ENCODE measurements at places on chromosomes 2 and 18.

DNA sequence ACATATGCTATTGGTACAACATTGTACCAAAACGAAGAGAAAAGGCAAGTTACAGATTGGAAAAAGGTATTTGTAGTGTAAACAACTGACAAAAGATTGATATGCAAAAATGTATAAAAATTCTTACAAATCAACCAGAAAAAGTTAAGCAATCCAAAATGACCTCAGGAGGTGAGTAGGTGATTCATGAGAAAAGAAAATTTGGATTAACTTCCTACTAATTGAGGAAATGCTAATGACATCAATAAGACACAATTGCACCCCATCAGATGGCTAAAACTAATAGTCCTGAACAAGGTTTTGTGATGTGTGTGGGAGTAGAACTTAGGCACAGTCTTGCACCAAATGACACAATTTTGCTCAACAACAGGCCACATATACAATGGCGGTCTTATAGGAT, 129.3 kb downstream of the COPS8 start:
- no peaks in the 10 kb centered on the region for H3K36me3 ChIP-seq
- no peak overlapping the region for H3K27ac ChIP-seq
- DNase-seq = no peak

DNA sequence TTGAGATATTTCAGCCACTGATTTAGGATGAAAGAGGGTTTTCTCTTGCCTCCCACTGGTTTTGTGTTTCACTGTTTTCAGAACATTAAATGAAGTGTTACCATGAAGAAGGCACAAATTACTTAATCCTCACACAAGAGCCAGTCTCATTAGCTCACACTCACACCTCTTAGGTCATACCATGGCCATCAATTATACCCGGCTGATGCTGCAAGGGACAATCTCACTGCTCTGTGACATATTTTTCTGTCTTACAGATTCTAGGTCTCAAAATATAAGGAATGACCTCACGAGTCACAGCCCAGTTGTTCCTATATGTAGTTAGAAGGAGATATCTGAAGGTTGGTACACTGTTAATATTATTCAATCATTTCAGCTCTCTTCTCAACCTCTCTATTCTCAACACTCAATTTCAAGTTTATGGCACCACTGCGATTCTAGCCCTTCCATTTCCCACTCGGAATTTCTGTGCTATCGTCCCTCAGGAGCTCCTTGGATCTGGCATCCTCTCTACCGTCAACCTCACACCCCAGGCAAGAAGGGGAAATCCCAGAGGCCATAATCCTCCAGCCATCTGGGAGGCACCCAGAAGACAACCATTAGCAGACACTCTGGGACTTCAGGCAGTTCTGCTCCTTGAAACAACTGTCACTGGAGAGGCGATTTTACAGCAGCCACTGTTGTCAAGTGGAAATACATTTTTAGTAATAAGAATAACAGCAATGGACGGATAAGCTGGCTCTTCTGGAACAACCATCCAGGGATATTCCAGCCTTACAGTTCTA, 101.9 kb downstream of the MREG start:
- H3K4me3 ChIP-seq = no peak overlapping the region
- DNase-seq = no peak
- no peaks in the 10 kb centered on the region for H3K36me3 ChIP-seq
- H3K4me1 ChIP-seq = no peaks in the 10 kb centered on the region
- no peak overlapping the region for H3K27ac ChIP-seq
- no peaks in the 10 kb centered on the region for H3K27me3 ChIP-seq

GRCh38 chr18:46034230-46034629, 37.8 kb downstream of the PSTPIP2 start:
- H3K4me1 ChIP-seq = no peaks in the 10 kb centered on the region
- H3K27ac ChIP-seq = no peak overlapping the region
- no peak for DNase-seq
- no peak overlapping the region for H3K4me3 ChIP-seq

DNA sequence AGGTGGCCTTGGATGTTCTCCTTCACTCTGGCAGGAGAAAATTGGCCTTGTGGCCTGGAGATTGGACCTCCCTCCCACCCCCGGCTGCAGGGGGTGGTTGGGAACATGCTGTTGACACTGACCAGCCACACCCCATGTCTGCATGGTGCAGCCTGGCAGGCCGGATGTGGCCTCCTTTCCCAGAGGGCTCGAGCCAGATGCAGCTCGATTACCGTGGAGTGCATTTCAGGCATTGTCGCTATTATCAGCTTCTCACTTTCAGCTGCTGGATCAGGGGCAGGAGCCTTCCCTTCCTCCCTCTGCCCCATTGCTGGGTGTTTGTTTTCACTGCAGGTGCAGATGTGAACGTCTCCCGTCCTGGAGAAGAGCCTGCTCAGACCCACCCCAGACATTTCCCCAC, 211.0 kb upstream of the SIX2 start:
- DNase-seq = no peak
- no peaks in the 10 kb centered on the region for H3K27me3 ChIP-seq
- no peaks in the 10 kb centered on the region for H3K36me3 ChIP-seq
- no peak overlapping the region for H3K27ac ChIP-seq
- H3K4me1 ChIP-seq = no peaks in the 10 kb centered on the region

DNA sequence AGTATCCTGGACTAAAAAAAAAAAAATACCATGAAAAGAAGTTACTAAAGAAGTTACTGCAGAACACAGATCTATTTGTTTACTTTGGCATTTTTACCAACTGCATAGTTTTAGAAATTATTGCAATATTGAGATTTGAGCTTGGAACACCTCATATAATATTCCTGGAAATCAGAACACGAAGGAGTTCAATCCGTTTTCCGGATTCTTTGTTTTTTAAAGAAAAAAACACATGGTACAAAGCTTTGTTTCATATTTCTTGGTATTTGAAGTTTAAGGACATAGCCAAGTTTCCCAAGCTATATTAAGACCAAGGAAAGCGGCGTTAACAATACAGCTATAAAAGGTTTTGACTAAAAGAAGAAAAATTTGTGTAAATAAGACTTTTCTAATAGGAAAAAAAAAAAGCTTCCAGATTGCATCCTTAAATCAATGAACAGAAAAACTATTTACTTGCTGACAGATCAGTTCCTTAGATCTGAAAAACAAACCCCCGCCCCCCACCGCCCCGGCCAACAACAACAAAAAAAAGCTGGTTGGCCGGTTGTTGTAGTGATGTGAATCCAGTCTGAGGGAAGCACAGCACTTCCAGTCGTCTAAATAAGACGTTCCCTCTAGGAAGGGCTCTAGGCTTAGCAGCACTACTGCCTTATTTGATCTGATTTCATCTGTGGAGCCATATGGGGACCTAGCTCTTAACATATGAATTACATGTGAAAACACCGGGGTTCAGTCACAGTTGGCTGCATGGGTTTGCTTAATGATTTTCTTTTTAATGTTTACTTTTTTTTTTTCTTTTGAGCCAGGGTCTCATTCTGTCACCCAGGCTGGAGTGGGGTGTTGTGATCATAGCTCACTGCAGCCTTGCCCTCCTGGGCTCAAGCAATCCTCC, 2.5 kb upstream of the RHOB start:
- H3K4me1 ChIP-seq = peaks cover 9% of the 10 kb centered on the region
- H3K27me3 ChIP-seq = peaks cover 4% of the 10 kb centered on the region
- H3K27ac ChIP-seq = no peak overlapping the region
- H3K36me3 ChIP-seq = no peaks in the 10 kb centered on the region
- H3K4me3 ChIP-seq = no peak overlapping the region

- no peaks in the 10 kb centered on the region for H3K27me3 ChIP-seq
- no peak overlapping the region for H3K27ac ChIP-seq
- no peak overlapping the region for H3K4me3 ChIP-seq
- no peaks in the 10 kb centered on the region for H3K4me1 ChIP-seq
These were observed 64.4 kb downstream of the LONRF2 start for GRCh38 chr2:100257939-100258338.

DNA sequence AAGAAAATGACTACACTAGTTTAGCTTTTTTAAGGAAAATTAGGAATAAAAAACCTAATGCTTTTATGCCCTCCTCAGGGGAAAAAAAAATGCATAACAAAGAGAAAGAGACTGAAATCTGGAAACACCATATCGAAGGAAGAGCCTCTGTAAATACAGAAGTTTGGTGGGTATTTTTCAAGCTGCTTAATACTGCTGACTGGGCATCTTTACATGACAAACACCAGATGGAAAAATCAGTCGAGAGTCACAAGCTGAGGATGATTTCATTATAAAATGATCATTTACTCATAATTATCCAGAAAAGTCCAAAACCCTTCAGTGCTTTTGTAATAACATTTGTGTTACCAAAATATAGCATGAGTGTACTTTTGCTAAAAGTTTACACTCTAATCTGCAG, 1600.7 kb upstream of the ACVR2A start:
- H3K36me3 ChIP-seq = no peaks in the 10 kb centered on the region
- no peak overlapping the region for H3K27ac ChIP-seq
- H3K4me3 ChIP-seq = no peak overlapping the region
- H3K27me3 ChIP-seq = no peaks in the 10 kb centered on the region
- no peak for DNase-seq

DNA sequence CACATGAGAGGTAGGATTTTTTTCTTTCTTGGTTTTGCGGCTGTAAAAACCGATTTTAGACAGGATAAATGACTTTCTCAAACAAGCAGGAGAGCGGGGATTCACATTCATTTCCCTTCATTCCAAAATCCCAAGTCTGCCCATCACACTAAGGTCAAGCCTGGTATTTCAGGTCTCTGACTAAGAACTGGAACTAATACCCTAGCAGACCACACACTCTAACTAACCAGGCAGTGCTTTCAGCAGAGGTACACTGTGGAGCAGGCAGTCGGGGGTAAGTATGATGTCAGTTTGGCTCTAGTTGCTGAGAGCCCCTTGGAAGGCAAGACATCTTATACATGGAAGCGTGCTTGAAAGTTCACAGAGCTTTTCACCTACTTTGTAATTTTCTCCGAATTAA, 128.1 kb upstream of the LHCGR start:
- no peak overlapping the region for H3K4me3 ChIP-seq
- no peaks in the 10 kb centered on the region for H3K27me3 ChIP-seq
- no peak overlapping the region for H3K27ac ChIP-seq
- no peaks in the 10 kb centered on the region for H3K36me3 ChIP-seq
- no peak for DNase-seq
- H3K4me1 ChIP-seq = no peaks in the 10 kb centered on the region

DNA sequence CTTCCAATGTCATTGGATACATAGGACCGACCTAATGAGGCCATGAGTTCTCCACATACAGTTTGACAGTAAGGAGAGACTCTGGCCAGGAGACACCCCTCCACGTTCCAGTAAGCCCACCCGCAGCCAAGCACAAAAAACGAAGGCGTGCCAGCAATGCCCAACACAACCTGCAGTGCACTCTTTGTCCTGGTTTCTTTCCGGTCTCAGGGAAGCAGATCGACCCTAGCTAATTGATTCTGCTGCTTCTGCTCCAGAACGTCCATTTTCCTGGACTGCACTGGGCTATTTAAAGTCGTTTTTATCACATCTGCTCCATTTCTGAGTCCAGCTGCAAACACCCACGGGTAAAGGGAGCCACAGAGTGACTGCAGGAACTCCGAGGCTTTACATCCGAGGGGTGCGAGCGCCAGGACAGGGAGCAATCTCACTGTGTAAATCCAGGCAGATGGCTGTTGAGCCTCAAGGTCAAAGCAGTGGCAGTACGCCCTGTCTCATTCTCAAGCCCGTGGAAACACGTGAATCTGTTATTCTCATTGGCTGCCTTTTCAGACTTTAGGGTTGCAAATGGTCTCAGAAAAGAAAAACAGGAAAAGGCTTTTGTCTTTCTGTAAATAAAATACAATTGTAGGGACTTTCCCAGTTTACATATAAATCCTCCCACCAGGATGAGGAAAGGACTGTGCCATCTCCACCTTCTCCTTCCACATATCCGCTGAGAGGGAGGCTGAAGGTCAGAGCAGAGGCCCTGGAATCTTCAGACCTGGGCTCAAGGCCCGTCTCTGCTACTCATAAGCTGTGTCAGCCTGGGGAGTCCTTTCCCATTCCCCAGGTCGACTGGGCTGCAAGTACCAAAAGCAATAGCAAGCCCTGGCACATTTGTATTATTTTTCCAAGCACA, 40.7 kb downstream of the TMEM163 start:
- H3K4me1 ChIP-seq = peaks cover 36% of the 10 kb centered on the region
- no peak overlapping the region for H3K27ac ChIP-seq
- no peaks in the 10 kb centered on the region for H3K27me3 ChIP-seq
- no peak overlapping the region for H3K4me3 ChIP-seq
- DNase-seq = no peak
- no peaks in the 10 kb centered on the region for H3K36me3 ChIP-seq

DNA sequence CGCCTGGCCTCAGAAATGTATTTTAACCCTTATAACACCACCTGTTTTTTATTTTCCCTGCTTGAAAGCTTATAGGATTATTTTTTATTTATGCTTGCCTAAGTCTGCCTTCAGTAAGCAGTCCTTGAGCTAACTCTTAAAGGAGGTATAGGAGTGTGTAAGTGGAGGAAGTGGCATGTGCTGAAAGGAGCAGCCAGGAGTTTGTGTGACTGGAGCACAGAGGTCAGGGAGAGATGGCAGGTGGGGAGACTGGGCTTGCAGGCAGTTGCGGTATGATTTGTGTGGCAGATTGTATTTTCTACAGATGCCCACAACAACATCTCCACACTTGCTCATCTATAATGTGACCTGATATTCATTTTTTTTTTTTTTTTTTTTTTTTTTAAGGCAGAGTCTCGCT, 27.2 kb upstream of the PAIP2B start:
- no peak overlapping the region for H3K4me3 ChIP-seq
- no peak overlapping the region for H3K27ac ChIP-seq
- H3K4me1 ChIP-seq = no peaks in the 10 kb centered on the region
- no peaks in the 10 kb centered on the region for H3K27me3 ChIP-seq

- H3K27me3 ChIP-seq = no peaks in the 10 kb centered on the region
- no peaks in the 10 kb centered on the region for H3K4me1 ChIP-seq
- no peaks in the 10 kb centered on the region for H3K36me3 ChIP-seq
- DNase-seq = no peak
- H3K27ac ChIP-seq = no peak overlapping the region
These were observed 244.2 kb downstream of the EXOC6B start for GRCh38 chr2:72581560-72582181.

GRCh38 chr18:9287036-9287435, 47.5 kb upstream of the TWSG1 start:
- no peak for DNase-seq
- no peak overlapping the region for H3K27ac ChIP-seq
- H3K36me3 ChIP-seq = no peaks in the 10 kb centered on the region
- H3K27me3 ChIP-seq = no peaks in the 10 kb centered on the region
- H3K4me3 ChIP-seq = no peak overlapping the region
- no peaks in the 10 kb centered on the region for H3K4me1 ChIP-seq

DNA sequence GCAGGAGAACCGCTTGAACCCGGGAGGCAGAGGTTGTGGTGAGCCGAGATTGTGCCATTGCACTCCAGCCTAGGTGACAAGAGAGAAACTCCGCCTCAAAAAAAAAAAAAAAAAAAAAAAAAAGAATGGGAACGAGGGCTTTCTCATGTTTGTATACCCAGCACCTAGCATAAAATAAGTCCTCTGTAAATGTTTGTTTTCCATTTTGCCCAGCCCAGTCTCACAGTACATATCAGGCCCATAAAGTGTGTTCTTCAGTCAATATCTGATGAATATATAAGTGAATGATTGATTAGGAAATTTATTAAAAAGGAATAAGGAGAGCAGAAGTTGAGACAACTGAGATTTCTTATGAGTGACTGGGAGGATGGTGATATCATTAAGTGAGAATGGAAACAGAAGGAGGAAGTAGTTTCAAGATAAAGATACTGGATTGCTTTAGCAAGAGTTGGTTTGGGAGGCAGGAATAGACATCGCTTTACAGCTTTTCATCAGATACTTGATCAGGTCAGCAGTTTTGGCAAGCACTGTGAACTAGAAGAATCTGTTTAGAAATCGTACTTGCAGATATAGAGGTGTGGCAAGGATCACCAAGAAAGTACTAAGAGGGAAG, 327.5 kb downstream of the KIAA1328 start:
- H3K27me3 ChIP-seq = no peaks in the 10 kb centered on the region
- no peak for DNase-seq
- no peak overlapping the region for H3K27ac ChIP-seq
- no peaks in the 10 kb centered on the region for H3K36me3 ChIP-seq
- no peak overlapping the region for H3K4me3 ChIP-seq

Data from effector memory CD4-positive, alpha-beta T cell (primary cell).